H4 (cell line): ENCODE measurements at places on chromosomes 2 and 18. TPM values are rescaled to one million over a fixed set of nuclear protein-coding genes. Genes with fewer than 3 reads are reported as not detected.

CYBRD1 gene
- total RNA-seq = 38.0 and 39.3 TPM in 2 replicates

STK39 gene
- total RNA-seq = 9.2 and 12.6 TPM in 2 replicates

ANTXR1 gene
- total RNA-seq = 27.4 and 34.5 TPM in 2 replicates

HAAO gene
- not detected in 2 replicates for total RNA-seq

PKDCC gene
- total RNA-seq = 10.2 and 17.2 TPM in 2 replicates

LINC00305 gene
- not detected in 2 replicates for total RNA-seq

NOSTRIN gene
- 0.25 TPM in 1 of 2 replicates, not detected in the other for total RNA-seq

C2orf66 gene
- total RNA-seq = not detected in 2 replicates

RMND5A gene
- total RNA-seq = 19.2 and 23.2 TPM in 2 replicates

ANKRD53 gene
- total RNA-seq = not detected in 2 replicates

PPP1CB gene
- total RNA-seq = 76.5 and 96.0 TPM in 2 replicates

TTR gene
- total RNA-seq = not detected in 2 replicates

KIAA2012 gene
- not detected in 2 replicates for total RNA-seq

FAM110C gene
- 0.12 and 0.15 TPM in 2 replicates for total RNA-seq

ZNF396 gene
- total RNA-seq = 1.3 and 3.1 TPM in 2 replicates

FBXO15 gene
- 0.41 TPM in 1 of 2 replicates, not detected in the other for total RNA-seq

INPP1 gene
- 6.5 and 15.1 TPM in 2 replicates for total RNA-seq

SRD5A2 gene
- not detected in 2 replicates for total RNA-seq

OSR1 gene
- 1.3 TPM in 2 replicates for total RNA-seq

FABP1 gene
- total RNA-seq = not detected in 2 replicates

REG3A gene
- total RNA-seq = not detected in 2 replicates

TWIST2 gene
- total RNA-seq = 25.6 and 26.8 TPM in 2 replicates

CFAP53 gene
- total RNA-seq = 1.0 TPM in 1 of 2 replicates, not detected in the other
